ENCODE measurements at places on chromosomes 3 and 15.

- DNase-seq: peak; percentile 57
These were observed at the start of gene RPP25 for GRCh38 chr15:74956648-74957475. TSS of gene RPP25 (minus strand) at chr15:74956772. CDS start at chr15:74956583, 189 bp downstream.

DNA sequence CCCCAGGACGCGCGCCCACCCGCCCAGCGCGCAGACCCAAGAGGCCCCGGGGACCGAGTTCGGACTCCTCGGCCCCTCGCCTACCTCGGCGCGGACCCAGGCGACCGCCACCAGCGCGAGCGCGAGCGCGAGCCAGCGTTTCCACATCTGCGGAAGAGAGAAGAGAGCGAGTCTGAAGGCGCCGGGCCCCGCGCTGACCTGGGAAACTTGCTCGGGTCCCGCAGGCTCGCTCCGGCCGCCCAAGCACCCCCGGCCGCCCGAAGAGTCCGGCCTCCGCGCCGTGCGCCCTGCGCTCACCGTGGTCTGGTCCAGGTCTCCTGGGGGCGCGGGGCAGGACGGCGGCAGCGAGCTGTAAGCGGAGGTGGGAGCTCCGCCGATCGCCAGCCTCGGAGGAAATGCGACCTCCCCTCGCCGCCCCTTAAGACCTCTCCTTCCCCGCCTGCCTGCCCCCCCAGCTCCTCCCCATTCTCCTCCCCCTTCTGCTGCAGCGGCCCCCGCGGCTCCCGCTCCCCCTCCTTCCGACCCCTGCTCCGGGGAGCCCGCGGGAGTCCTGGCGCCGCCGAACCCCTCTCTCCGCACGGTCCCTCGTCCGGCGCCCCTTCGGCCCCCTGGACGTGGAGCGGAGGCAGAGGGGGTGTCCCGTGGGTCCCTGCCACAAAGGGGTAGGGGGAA, at the start of gene FSTL1:
Gene FSTL1 (minus strand): TSS at position 393 of the 672 bp plus-strand sequence. CDS start 246 bp downstream, at position 147.
- DNase-seq: peak; percentile 44

DNA sequence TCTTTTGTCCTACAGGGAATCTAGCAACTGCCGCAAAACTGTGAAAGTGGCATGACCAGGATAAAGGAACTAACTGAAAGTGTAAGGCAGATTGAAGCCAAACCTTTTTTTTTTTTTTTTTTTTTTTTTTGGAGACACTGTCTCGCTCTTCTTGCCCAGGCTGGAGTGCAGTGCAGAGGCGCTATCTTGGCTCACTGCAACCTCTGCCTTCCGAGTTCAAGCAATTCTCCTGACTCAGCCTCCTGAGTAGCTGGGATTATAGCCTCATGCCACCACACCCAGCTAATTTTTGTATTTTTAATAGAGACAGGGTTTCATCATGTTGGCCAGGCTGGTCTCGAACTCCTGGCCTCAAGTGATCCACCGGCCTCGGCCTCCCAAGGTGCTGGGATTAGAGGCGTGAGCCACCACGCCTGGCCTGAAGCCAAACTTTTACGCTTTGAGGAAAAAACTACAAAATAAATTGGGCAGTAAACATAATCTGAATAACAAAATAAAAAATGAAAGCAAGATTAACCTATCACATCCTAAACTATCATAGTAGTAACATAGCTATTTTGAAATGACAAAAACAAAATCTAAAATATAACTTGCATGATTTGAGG, 9.7 kb downstream of the SLTM start:
- no peak for DNase-seq

- DNase-seq: no peak
These were observed 113.2 kb downstream of the PPP2R3A start for GRCh38 chr3:136078421-136079364.

GRCh38 chr3:150721285-150722130, 17.8 kb upstream of the ERICH6 start:
- DNase-seq: no peak

- DNase-seq: no peak
These were observed 54.1 kb downstream of the RORA start for GRCh38 chr15:61175024-61175423.

- no peak for DNase-seq
These were observed 48.1 kb downstream of the CHSY1 start for GRCh38 chr15:101203607-101204189.

All from head of caudate nucleus (tissue), 42 donors.